ENCODE measurements at places on chromosomes 5 and 9.

DNA sequence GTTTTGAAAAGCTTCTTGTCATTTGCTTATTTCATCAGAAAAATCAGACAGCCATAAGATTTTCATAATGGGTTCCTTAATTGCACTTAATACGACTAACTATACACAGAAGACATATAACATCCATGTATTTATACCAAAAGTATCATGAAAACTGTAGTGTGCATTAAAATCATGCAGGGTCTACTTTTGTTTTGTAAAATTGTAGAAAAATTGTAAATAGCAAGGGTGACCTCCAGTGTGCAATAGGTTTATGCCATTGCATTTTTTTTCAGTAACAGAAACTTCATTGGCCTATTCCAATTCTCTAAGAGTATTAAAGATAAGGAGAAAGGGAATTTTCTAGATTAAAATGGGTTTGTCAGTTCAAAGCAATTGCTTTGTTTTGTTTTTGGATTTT, 307.6 kb downstream of the KIAA0825 start:
- DNase-seq: no peak

- peak; percentile 40 for DNase-seq
These were observed 11.1 kb downstream of the REXO4 start for GRCh38 chr9:133406480-133407307.

GRCh38 chr9:120394058-120394669, 185.8 kb downstream of the CDK5RAP2 start:
- no peak for DNase-seq

GRCh38 chr9:89919171-89919681, 314.4 kb downstream of the GADD45G start:
- peak; percentile 69 for DNase-seq

DNA sequence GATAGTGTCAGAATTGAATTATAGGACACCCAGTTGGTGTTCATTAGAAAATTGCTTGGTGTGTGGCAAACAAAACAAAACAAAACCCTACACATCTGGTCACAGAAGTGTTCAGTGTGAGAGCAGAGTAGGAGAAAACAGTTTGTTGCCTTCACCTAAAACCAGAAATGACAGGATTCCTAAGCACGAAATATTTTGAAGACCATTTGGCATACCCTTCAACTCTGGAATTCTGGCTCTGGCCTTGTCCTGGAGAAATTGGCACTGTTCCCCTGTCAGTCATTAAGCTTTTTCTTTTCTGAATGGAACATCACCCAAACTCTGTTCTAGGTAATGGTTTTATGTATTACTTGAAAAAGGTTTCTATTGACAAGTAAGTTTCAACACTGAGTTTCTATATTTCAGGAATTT, 110.2 kb upstream of the PCA3 start:
- DNase-seq: no peak

DNA sequence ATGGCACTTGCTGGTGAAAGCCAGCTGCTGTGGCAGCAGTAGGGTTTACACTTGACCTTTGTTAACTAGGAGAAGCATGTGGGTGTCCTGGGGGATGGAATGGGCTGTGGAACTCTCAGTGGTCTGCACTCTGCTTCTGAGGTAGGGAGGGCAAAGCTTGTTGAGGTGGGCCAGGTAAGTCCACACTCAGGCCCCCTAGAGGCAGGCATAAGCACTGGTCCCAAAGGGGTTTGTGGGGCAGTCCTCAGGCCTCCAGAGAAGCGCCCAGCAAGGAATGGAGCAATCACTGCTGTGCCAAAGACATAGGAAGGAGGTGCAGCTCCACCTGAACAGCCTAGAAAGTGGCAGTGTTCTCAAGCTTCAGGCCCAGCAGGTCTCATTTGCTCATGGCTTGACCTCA, 34.7 kb downstream of the INSL4 start:
- no peak for DNase-seq

DNA sequence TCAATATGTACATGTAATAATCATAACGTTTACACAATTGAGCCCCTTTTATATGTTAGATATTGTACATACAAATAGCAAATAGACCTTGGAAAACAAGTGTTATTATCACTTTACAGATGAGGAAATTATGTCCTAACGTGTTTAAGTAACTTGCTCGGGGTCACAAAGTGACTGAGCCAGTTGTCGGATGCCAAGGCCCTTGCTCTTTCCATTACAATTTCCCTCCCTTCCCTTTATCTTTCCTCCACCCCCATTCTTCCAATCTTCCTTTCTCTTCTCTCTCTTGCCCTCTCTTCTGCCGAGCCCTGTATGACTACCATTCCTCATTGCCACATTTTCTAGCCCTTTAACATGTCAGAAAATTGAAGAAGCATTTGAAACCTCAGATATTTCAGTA, 34.4 kb upstream of the RAD23B start:
- no peak for DNase-seq

DNA sequence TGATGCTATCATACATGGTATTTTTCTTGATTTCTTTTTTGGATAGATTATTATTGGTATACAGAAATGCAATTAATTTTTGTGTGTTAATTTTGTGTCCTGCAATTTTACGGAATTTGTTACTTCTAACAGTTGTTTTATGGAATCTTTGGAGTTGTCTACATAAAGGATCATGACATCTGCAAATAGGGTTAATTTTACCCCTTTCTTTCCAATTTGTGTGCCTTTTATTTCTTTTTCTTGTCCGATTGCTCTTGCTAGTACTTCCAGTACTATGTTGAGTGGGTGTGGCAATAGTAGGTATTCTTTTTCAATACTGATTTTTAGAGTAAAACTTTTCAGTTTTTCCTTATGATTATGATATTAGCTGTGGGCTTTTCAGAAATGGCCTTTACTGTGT, 111.5 kb downstream of the MACROH2A1 start:
- no peak for DNase-seq

GRCh38 chr5:179791881-179792611, 1.7 kb upstream of the LTC4S start:
- no peak for DNase-seq
